Thoracic aorta (tissue), 2 donors: ENCODE measurements at places on chromosomes 16 and 17.

- no peaks in the 10 kb centered on the region for H3K27me3 ChIP-seq
- H3K27ac ChIP-seq: peak overlapping the region; percentile 96
- peak overlapping the region; percentile 93 for H3K4me3 ChIP-seq
- no peak for DNase-seq
- peaks cover 4% of the 10 kb centered on the region for H3K36me3 ChIP-seq
Observed at GRCh38 chr17:42680331-42680808, 1.3 kb downstream of the CCR10 start.

- no peaks in the 10 kb centered on the region for H3K36me3 ChIP-seq
- H3K27ac ChIP-seq: no peak overlapping the region
- H3K4me3 ChIP-seq: no peak overlapping the region
- H3K4me1 ChIP-seq: peaks cover 41% of the 10 kb centered on the region
- no peaks in the 10 kb centered on the region for H3K27me3 ChIP-seq
Observed at GRCh38 chr17:77317091-77317750, 176.5 kb downstream of the SEC14L1 start.

DNA sequence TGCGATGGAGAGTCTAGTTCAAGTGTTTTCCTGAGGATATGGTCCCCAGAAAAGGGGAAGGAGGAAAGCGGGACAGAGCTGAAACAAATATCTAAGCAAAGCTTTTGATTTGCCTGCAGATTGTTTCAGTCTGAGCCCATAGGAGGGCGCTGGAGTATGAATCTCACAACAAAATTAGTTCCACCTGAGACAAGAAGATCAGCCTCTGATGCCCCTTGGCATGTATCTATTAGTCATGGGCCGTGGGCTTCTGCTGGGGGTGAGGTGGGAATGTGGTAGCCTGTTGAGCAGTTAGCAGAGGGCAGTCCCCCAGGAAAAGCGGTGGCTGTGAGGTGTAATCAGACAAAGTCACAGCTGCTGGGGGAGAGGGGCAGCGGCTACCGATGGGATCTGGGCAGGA is 446.9 kb downstream of the CA10 start:
- no peak overlapping the region for H3K27ac ChIP-seq
- H3K4me3 ChIP-seq: no peak overlapping the region
- no peak for DNase-seq

DNA sequence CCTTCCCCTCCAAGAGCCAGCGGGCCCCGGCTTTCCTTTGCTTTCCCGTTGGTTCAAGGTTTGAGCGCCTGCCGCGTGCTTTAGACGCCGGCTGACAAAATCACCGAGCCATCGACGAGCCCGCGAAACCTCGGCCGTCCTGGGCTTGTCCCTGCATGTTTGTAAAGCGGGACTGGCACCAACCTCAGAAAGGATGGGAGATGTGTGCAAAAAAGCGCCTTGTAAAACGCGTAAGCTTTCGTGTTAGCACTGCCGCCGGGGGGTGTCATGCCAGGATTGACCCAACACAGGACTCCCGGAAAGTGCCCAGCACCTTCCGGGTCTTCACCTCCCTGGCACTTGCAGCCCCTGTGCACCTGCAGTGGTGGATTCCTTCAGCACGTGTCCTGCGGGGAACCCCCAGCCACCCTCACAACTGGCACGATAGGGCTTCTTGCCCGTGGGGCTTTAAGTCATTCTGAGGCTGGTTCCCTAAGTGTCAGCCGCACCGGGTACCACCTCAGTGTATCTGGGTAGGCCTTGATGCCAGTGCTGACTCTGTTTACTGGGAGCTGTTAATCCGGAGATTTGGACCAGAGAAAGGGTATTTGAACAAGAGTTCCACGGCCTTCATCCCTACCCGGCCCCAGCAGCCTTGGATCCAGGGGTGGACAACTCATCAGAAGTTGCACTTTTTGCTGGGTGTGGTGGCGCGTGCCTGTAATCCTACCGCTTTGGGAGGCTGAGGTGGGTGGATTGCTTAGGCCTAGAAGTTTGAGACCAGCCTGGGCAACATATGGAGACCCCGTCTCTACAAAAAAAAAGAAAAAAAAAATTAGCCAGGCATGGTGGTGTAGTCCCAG is 817 bp downstream of the NDUFAF8 start:
- H3K27me3 ChIP-seq: no peaks in the 10 kb centered on the region
- no peak for DNase-seq
- H3K36me3 ChIP-seq: peaks cover 6% of the 10 kb centered on the region
- H3K4me1 ChIP-seq: peaks cover 18% of the 10 kb centered on the region

DNA sequence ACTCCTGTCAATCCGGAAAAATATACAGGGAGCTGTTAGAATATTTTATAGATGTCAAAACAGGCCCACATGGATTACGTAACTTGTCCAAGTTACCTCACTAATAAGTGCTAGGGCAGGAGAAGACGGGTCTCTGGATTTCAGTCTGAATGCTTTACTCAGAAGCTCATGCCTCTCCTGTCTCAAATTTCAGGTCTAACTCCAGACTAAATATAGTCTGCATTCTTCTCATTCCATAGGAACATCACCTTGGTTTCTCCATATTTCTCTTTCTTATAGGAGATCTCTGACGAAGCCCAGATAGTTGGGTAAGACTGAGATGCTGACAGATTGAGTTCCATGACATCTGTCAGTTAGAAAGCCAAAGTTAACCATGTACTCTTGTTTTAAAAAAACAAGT is 174.2 kb downstream of the STX8 start:
- no peaks in the 10 kb centered on the region for H3K27me3 ChIP-seq
- no peak for DNase-seq
- no peaks in the 10 kb centered on the region for H3K4me1 ChIP-seq
- no peaks in the 10 kb centered on the region for H3K36me3 ChIP-seq
- H3K4me3 ChIP-seq: no peak overlapping the region

DNA sequence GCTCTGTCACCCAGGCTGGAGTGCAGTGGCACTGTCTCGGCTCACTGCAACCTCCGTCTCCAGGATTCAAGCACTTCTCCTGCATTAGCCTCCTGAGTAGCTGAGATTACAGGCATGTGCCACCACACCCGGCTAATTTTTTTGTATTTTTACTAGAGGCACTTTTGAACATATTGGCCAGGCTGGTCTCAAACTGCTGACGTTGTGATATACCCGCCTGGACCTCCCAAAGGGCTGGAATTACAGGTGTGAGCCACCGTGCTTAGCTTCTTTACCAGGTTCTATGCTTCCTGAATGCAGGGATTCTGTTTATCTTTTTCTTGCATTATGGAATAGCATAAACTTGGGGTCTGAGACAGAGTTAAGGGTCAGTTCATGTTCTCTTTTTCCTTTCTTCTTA is 317.9 kb upstream of the RBFOX1 start:
- H3K27me3 ChIP-seq: no peaks in the 10 kb centered on the region
- H3K4me3 ChIP-seq: no peak overlapping the region
- no peak overlapping the region for H3K27ac ChIP-seq
- no peaks in the 10 kb centered on the region for H3K36me3 ChIP-seq
- no peak for DNase-seq

DNA sequence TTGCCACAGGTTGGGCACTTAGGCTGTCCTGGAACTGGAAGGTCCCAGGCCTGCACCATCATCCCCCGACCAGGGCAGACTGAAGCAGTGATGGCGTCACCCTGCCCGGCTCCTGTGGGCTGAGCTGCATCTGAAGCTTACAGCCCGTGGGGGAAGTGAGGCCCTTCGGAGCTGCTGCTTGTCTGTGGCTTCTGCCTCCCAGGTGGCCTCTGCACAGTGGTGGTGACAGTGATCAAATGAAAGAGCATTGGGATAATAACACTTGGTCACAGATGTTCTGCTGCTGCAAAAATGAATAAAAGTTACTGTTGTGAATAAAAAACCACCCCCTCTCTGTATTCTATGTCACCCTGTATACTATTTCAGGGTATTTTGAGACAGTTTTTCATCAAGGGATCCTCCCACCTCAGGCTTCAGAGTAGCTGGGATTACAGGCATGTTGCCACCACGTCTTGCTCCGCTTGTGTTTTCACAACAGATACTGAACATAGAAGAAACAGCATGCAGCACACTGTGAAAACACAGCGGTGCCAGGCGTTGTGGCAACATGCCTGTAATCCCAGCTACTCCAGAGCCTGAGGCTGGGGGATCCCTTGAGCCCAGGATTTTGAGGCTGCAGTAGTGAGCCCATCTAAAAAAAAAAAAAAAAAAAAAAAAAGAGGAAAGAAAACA is 165.0 kb downstream of the LGALS9B start:
- peak overlapping the region; percentile 82 for H3K27ac ChIP-seq
- no peak for DNase-seq
- no peak overlapping the region for H3K4me3 ChIP-seq
- peaks cover 17% of the 10 kb centered on the region for H3K36me3 ChIP-seq
- no peaks in the 10 kb centered on the region for H3K27me3 ChIP-seq

DNA sequence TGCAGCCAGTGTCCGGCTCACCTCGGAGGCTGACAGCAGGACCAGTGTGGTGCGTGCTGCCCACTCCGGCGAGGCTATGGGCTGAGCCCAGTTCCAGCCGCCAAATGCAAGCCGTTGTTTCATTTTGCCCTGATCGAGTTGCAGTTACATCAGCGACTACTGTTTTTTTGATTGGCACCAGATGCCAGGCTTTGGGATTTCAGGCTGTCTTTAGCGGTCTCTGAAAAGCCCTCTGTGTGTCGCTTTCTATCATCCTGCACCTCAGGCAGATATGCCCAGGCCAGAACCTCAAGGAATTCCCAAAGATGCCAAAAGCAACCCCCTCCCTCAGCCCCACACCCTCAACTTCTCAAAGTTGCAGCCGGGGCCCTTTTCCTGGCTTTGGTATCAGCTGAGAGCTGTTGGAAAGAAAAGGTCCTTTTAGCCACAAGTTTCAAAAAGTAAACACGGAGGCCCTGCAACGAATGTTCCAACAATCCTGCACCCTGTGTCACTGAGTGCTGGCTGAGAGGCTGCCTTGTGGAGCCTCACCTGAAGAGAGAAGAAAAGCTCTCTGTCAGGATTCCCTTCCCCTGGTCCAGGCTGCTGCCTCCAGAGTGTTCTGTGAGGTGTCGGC is 58.9 kb downstream of the WWP2 start:
- H3K36me3 ChIP-seq: no peaks in the 10 kb centered on the region
- H3K4me3 ChIP-seq: peak overlapping the region; percentile 60
- H3K4me1 ChIP-seq: peaks cover 21% of the 10 kb centered on the region
- H3K27ac ChIP-seq: peak overlapping the region; percentile 82
- DNase-seq: no peak

- no peaks in the 10 kb centered on the region for H3K4me1 ChIP-seq
- DNase-seq: no peak
- no peak overlapping the region for H3K4me3 ChIP-seq
- no peaks in the 10 kb centered on the region for H3K27me3 ChIP-seq
Observed at GRCh38 chr16:75792771-75793492, 66.6 kb upstream of the CPHXL start.

- H3K36me3 ChIP-seq: no peaks in the 10 kb centered on the region
- H3K4me1 ChIP-seq: peaks cover 13% of the 10 kb centered on the region
- H3K4me3 ChIP-seq: no peak overlapping the region
- H3K27ac ChIP-seq: no peak overlapping the region
- H3K27me3 ChIP-seq: peaks cover 25% of the 10 kb centered on the region
Observed at GRCh38 chr16:86512301-86512859, 2.1 kb downstream of the FOXF1 start.

DNA sequence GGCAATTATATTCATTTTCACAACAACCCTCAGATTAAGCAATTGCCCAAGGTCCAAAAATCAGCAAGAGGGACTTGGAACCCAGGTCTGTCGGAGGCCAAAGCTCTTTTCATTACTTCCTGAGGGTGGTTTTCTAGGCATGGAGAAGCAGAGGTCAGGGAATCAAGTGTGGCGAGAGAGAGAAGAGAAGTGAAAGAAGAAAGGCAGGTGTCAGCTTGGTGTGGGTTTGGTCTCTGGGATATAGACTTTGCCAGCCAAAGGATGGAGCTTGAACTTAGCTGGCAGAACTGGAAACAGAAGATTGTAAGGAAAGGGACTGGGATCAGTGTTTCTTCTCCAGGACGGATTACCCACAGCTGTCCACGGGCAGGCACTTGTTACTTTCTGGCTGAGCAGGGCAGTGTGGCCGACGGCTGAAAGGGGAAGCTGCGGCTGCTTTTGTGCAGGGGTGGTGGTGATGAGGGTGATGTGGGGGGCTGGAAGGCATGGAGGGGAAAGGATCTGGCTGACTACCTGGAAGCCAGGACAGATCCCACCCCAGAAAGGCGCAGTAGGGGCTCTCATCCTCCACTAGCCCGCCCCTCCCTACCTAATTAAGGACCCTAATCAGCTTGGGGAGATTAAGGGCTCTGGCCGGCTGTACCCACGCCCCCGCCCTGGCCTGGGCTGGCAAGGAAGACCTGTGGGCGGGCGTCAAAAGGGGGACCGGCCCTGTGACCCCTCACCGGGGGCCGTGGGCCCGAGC is at the start of gene GUCY2D:
GUCY2D (plus strand) TSS at position 640 of the 745 bp plus-strand sequence. CDS start 433 bp downstream, outside the sequence.
- H3K36me3 ChIP-seq: no peaks in the 10 kb centered on the region
- no peak within 1 kb of the TSS for H3K27ac ChIP-seq
- peaks cover 17% of the 10 kb centered on the region for H3K4me1 ChIP-seq
- peak within 1 kb of the TSS; percentile 53 for H3K4me3 ChIP-seq
- no peak for DNase-seq

DNA sequence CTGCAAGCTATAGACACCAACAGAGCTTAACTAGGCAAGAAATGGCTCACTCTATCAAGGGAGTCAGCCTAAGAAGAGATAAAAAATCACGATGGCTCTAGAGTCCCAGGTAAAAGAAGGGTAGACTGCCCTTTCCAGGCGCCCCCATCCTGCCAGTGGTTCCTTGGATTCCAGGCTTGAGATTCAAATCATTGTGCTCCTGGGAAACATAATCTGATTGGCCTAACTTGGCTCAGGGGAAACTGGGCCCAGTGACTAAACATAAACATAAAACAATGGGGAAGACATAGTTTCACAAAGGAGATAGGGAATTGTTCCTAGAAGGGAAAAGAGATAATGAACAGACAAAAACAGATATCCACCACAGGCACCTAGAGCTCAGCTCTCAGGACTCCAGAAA is 56.4 kb downstream of the ZNF18 start:
- no peak overlapping the region for H3K27ac ChIP-seq
- no peaks in the 10 kb centered on the region for H3K27me3 ChIP-seq
- no peaks in the 10 kb centered on the region for H3K36me3 ChIP-seq
- H3K4me3 ChIP-seq: no peak overlapping the region
- no peak for DNase-seq

DNA sequence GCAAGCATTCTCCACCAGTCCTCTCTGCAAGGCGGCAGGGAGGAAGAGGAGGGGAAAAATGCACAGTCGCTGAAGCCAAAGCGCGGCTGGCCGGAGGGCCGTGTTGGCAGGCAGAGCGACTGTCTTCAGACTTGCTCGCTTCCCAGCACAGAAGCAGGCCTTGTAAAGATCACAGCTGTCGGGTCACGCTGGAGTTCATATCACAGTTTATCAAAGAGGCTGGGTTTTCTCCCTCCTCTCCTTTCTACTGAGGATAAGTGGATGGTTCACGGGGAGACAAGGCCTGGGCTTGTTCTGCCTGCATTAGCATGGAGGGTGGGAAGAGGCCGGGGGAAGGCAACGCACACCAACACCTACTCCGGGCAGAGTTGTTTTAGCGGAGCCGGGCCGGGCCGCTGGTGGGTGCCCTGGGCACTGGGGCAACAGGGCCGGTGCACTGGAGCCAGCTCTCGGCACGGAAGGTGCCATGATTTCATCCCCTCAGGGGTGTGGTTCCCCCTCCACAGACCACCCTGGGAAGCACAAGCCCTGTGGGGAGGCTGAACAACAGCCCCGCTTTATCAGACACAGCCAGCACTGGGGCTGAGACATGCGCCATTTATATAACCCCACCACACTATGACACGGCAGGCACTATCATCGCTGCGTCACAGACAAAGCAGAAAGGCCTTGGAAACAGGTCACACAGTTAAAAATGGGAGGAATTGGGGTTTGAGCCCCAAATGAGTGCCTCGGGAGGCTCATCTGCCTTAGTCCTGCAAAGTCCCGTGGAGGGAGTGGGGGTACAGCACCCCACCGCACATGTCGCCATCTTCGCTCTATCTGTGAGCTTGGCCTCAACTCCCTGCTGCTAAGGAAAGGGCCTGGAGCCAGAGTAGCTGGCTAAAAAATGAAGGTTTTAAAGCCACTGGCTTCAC is 40.3 kb upstream of the MTSS2 start:
- no peak overlapping the region for H3K4me3 ChIP-seq
- peak overlapping the region; percentile 57 for H3K27ac ChIP-seq
- no peaks in the 10 kb centered on the region for H3K27me3 ChIP-seq
- no peak for DNase-seq
